ENCODE measurements at places on chromosomes 13 and 19.

DNA sequence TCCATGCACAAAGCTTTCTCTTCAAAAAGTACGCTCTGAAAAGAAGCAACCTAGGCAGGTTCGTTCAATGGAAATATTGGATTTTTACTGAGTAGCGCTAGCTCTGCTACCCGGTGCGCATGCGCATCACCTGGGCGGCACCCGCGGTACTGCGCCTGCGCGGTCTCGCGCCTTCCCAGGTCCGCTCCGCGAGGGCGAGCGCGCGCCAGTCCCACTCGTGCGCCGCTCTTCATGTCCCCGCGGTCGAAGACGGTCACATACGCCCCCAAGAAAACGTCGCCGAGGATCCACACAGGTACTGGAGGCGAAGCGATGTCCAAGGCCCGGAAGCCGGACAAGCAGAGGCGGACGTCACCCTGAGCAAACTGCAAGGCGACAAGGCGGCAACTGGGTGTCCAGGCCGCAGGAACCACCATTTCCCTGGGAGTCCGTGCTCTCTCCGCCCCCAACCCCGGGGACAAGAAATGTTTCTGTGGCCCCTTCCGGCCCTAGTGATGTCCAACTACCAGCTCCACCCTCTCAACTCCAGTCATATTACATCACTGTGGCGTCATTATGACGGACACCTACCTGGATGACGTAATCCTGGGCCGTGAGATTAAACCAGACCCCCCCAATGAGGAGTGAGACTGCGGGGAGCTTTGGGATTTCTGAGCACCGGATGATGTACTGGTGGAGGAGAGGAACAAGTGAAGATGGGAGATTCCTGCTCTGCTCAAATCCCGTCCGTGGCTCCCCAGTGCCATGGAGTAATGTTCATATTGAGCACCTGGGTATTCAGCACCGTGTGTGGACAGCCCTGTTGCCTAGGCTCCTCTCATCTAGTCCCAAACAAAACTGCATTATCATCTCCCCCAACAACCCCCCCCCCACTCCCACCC lies 4.8 kb upstream of the KCNC3 start:
- DNase-seq = peak; percentile 96

DNA sequence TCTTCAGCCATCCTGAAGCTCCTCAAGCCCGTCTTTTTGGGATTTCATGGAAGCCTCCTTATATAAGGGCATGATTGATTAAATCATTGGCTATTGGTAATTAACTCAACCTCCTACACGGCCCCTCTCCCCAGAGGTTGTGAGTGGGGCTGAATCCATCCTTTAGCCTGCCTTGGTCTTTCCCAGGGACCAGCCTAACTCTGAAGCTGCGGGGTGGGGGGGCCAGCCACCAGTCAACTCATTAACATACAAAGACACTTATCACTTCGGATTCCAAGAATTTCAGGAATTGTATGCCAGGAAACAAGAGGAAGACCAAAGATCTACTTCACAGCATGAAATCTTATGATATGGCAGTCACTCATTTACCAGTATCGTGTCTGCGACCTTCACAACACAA lies 9.9 kb downstream of the COL4A1 start:
- no peak for DNase-seq

DNA sequence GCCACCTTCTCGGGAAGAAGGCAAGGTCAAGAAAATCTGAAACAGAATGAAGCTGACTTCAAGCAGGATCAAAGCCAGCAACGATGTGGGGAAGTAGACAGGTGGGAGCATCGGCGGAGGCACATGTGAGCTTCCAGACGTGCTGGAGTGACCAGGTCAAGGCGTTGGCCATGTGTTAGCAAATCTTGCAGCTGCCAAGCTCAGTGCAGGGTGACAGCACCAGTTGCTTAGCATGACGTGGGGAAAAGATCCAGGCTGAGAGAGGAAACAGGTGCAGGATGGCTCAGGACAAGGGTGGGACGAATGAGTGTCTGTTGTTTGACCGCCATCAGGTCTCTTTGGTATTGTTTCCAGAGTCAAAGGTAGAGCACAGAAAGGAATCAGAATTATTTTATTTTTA lies 92.3 kb downstream of the TNFSF13B start:
- no peak for DNase-seq

DNA sequence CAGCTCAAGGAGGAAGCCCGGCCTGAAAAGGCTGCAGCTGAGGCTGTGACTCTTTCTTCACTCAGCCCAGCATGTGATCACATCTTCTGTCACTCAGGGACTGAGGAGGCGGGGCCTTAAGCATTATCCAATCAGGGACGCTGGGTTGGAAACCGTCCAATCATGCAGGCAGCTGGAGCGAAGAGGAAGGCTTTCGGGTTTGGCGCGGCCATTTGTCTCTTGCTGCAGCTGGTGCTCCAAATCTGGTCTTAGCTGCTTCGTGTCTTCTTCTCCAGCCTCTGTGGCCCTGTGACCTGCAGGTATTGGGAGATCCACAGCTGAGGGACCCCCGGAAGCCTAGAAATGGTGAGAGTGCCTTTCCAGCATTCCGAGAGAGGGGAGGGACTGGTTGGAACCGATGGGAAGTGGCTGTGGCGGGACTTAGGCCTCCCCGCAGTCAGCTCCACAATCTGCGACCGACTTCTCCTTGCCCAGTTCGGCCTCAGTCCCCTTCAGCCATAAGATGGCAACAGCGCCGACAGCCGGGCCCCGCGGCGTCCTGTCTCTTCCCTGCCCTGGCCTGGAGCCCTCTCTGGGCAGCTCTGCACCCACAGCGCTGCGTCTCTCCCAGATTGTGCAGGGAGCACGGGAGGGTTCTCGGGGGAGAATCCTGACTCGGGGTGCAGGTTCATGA lies at the start of gene ZNF90:
Gene ZNF90 (plus strand): TSS at position 210 of the 673 bp plus-strand sequence. CDS start 133 bp downstream, at position 343.
- DNase-seq = peak; percentile 26

GRCh38 chr19:6767081-6767356 lies 216 bp downstream of the SH2D3A start:
- no peak for DNase-seq
